ENCODE measurements at places on chromosomes 5 and 9.

- no peak for DNase-seq
Observed at GRCh38 chr9:71733176-71733575, 35.1 kb downstream of the CEMIP2 start.

DNA sequence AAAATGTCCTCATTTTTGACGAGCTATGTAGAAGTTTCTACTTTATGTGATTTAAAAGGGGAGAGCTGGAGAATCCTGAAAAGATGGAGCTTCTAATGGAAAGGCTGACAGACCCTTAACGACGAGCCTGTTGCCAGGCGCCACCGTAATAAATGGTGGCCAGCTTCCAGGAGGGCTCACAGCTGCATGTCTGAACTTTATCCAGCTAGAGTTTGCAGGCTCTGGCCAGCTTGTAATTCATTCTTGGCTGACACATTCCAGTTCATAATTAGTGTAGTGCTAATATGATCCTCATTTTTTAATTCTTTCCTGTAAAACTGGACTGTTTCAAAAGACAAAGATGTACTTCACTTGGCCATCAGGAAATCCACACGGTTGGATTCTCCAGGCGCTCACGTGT, 246.7 kb downstream of the GAS1 start:
- DNase-seq: no peak

DNA sequence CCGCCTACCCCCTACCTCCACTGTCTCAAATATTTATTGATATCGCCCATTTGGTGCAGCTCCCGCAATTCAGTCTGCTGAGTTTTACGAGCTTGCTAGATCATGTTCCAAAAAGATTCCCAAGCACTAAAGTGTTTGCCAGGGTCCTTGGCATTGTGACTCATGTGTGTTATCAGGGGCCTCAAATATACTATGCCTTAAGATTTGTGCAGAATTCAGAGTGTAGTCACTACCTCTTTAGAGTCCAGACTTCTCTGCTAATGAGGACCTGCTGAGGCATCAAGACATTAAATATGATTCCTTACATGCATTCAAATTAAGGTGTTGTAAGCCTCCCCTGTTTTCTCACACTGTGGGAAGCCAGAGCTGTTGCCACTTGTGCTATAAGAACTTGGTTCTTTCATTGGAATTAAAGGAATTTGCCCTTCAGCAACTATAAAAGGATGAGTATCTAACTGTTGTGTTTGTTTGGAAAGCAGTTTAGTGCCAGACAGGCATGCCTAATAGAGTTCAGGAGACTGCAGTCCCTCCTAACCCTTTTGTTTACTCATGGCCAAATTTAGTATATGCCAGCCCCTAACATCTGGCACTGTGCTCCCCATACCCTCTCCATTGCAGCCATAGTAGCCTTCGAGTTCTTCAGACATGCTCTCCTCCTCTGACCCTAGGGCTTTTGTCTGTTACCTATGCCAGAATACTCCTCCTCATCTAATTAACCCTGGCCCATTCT, 316.4 kb downstream of the NR3C1 start:
- no peak for DNase-seq

GRCh38 chr9:135040892-135041291, 46.6 kb upstream of the OLFM1 start:
- no peak for DNase-seq

GRCh38 chr9:105445203-105445881, 2.5 kb upstream of the FSD1L start:
- no peak for DNase-seq

DNA sequence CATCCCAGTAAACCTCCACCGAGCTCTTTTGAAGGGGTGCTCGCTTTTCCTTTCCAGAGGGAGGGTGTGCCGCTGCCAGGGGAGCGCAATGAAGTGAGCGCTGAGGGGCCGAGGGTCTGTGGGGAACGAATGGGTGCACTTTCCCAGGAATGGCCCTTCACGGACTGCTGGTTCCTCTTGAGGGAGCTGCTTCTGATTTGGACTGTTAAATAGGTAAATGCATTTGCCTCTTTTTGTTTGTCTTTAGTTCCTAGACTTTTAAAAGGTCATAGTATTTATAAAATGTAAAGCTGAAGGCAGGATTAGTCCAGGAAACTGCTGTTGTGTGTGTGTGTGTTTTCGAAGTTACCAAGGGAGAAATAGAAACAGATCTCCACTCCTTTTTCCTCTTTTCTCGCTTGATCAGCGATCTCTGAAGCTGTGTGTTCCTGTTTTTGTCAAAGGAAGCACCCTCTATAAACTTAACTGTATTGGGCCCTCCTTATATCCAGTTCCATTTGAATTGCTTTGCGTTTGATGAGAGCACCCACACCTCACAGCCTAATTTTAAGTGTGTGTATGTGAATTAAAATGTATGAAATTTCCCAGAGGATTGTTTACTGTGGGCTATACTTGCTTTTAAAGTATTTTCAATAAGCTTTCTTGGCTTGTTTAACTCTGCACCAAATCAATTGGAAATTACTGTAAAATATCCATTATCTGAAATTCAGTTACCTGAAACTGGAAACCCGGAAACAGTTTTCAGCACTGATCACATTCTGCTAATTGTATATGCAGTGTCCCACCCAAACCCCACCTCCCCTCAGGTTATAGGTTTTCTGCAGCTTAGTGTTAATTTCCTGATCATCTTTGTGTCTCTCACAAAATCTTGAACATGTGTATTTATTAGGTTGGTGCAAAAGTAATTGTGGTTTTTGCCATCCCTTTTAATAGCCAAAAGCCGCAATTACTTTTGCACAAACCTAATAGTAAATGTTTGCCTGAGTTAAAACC, 966 bp downstream of the SNX2 start:
- DNase-seq: no peak

DNA sequence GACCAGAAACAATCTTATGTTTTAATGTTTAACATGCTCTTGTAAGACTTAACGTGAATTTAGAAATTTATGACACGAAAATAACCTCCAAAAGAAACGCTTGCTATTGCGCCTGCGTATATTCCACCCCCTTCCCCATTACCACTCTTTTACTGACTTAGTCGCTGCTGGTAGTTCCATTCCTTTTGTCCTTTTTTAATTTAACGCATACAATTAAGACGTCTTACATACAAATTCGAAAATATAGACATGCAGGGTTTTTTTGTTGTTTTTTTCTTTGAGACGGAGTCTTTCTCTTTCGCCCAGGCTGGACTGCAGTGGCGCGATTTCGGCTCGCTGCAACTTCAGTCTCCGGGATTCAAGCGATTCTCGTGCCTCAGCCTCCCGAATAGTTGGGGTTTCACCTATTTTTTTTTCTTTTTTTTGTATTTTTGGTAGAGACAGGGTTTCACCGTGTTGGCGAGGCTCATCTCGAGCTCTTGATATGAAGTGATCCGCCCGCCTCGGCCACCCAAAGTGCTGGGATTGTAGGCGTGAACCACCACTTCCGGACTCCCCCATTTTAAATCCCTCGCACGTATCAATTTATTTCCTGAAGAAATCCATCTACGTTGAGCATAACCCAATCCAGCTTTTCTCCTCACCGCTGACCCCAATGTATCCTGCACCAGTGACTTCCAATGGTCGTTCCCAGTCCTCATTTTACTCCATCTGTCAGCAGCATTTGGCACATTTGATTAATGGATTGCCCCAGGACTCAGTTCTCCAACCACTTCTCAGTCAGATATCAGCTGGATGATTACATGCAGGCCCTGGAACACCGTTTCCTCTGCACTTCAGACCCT, 684 bp upstream of the MED7 start:
- DNase-seq: peak; percentile 82

- DNase-seq: no peak
Observed at GRCh38 chr5:110590187-110590586, 136.3 kb downstream of the TMEM232 start.

GRCh38 chr5:5203451-5203850, 63.3 kb downstream of the ADAMTS16 start:
- DNase-seq: no peak

DNA sequence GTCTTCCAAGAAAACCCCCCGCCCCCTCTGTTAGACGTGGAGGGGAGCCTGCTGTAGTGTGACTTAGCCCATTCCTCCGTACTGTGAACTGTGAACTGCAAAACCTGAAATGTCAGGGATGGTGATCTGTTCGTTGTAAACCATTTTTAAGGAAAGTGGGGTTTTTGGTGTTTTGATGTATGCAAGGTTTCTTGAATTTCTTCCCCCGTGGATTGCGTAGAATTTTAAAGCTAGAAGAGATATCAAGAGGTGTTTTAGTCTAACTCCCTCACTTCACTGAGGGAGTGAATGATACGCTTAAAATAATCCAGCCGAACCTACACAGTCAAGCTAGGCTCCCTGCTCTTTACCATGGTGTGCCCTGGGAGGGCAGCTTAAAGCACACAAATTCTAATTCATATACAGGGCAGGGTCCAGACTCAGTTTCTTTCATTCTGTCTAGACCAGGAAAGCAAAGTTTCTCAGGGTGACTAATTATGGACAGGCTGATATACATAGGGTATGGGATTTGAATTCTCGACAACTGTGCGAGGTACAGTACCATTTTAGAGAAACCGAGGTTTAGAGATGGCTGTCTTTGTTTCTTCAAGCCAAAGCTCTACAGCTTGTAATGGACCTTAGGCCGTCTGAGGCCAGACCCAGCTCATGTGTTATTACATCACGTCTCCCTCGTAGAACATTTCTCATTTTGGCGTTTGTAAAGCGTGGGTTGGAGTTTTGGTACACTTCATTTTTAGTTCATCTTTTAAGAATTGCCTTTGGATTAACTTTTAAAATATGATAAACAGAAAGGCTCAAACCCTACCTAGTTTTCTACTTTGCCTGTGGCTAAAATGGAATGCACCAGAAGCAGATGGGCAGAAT, 2.7 kb downstream of the PTGER4 start:
- DNase-seq: no peak

- no peak for DNase-seq
Observed at GRCh38 chr9:104795082-104795481, 31.2 kb downstream of the NIPSNAP3B start.

DNA sequence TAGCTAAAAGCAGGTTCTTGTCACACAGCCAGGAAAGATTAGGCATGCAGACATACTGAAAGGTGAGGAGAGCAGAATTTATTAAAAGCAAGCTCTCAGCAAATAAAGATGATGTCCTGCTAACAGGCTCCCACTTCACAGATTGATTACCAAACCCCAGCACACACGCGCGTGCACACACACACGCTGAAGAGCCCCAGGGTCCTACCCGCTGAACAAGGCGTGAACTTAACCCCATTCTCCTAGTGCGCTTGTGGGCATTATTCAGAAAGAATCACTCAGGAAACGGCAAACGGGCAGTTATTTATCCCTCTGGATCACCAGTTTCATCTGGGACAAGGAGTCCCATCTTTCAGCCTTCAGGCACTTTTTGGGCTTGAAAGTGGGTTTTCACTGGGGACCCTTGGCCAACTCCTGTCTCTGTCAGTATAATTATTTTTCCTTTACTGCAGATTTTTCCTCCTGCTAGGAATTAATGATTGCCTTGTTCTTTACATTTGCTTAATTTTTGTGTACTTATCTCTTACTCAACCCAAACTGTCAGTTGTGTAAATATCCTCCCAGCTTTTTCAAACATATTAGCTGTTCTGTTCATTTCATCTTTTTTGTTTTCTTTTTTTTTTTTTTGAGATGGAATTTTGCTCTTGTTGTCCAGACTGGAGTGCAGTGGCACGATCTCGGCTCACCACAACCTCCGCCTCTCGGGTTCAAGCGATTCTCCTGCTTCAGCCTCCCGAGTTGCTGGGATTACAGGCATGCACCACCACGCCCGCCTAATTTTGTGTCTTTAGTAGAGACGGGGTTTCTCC, 92.6 kb downstream of the RIC1 start:
- DNase-seq: no peak

DNA sequence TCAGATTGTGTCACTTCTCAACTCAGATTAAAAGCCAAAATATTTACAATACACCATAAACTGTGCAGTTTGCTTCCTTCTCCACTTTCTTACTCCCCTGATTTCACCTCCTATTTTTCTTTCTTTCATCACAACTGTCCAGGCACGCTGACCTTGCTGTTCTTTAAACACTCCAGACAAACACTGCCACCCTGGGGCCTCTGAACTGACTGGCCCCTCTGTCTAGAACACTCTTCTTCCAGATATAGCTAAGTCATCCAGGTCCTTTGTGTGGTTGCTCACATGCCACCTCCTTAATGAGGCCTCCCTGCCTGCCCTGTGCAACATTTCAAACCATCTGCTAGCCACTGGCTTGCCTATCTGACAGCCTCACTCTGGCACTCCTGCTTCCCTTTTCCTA, 46.6 kb downstream of the ATG10 start:
- no peak for DNase-seq

- no peak for DNase-seq
Observed at GRCh38 chr9:137076636-137077009, 694 bp upstream of the UAP1L1 start.

DNA sequence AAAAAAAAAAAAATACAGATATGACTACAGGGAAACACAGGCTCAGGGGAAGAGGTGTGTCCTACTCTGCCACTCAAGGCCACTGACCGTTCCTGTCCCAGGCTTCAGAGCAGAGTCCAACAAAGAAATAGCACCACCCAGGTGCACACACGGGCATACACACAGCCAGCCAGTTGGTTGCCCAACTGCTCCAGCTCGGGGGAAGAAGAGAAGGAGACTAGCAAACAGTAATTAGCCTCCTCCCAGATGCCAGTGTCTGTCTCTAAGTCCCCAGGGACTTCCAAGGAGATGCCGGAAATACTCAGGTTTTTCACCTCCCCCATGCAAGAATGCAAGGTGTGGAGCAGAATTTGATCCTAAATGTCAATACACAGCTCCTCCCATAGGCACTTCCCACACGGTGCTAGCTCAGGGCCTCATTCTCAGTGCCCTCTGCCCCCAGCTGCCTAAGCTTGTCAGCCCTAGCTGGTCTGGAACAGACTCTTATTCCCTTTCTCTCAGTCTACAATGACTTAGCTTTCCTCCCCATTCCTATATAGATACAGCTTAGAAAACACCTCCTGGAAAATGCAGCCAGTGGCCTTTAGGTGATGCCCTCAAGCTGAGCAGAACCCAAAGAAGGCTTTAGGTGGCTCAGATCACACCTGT, 1.7 kb downstream of the MYORG start:
- no peak for DNase-seq

- DNase-seq: no peak
Observed at GRCh38 chr9:35313916-35314315, 152.1 kb downstream of the UNC13B start.

DNA sequence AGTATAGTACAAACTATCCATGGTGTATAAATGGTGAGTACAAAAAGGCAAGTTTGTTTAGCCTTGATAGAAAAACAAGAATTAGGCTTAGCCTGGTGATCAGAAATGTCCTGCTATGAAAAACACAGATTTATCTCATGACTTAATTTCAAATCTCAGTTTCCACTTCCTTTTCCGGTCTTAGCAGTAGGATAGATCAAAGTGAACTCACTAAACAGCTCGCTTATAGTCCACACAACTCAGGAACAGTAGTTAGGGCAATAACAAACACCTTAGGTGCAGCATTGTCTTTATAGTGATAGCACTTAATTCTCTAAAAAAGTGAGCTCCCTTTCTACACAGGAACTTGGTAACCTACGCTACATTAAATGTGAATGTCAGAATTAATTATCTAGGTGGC, 11.4 kb downstream of the GOLGA1 start:
- no peak for DNase-seq

DNA sequence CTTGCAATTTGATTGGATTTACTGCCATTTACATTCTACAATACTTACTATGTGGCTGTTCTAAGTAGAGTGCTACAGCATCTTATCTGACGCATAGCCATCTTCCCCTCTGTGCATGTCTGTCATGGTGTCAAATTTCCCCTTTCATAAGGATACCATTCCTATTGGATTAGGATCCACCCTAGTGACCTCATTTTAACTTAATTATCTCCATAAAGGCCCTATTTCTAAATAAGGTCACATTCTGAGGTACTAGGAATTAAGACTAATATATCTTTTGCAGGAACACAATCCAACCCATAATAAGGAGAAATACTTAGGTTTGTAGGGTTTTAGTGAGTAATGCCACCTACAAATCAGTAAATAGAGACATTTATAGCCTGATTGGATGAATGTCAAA, 268.0 kb downstream of the ADAMTSL1 start:
- no peak for DNase-seq

All from activated naive CD4-positive, alpha-beta T cell treated with anti-CD3 and anti-CD28 coated beads for 36 hours (primary cell).